Stimulated activated CD4-positive, alpha-beta T cell treated with anti-CD3 and anti-CD28 coated beads, Interleukin-1b, Interleukin-23, amount 100 ng/mL, for 1 hour (primary cell): ENCODE measurements at places on chromosomes 11 and 22.

GRCh38 chr11:131838016-131838415 lies 467.6 kb downstream of the NTM start:
- no peak for DNase-seq

DNA sequence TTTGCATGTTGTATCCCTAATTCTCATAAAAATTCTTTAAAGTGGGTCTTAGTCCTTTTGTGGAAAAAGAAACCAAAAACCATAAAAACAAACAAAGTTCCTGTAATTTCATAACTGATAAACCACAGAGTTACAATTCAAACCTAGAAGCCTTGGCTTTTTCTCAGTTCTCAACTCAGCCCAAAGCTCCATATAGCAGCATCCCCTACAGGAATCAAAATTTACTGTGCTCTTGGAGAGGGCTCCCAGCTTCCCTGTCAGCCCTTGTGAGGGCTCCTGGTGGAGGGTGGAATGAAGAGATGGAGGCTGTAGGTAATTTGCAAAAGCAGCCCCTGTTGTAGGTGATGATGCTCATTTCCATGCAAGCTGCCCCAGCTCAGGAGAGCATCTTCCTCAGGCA lies 506.1 kb upstream of the KIRREL3 start:
- DNase-seq = no peak

DNA sequence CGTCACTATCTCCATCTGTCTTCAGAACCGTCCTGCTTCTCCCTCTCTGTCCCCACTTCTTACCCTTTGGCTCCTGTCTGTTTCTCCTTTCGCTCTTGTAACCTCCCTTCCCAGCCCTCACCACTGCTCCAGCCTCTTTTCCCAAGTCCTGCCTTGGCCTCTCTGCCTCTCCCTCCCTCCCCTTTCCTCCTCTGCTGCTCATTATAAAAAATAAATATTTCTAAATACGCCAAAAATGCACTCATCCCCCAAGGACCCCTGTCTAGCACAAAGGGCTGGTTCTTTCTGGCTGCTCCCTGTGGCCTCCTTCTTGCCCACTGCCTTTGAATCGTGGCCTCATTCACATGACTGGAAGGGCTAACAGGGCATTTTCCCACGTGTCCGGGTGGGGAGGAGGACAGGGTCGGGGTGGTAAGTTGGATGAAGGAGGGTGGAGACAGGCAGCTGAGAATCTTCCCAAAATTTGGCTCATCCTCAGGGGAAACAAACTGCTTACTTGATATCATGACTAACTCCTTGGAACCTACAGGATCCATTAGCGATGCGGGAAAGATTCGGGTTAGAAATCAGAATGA lies 26.4 kb upstream of the OAF start:
- no peak for DNase-seq

DNA sequence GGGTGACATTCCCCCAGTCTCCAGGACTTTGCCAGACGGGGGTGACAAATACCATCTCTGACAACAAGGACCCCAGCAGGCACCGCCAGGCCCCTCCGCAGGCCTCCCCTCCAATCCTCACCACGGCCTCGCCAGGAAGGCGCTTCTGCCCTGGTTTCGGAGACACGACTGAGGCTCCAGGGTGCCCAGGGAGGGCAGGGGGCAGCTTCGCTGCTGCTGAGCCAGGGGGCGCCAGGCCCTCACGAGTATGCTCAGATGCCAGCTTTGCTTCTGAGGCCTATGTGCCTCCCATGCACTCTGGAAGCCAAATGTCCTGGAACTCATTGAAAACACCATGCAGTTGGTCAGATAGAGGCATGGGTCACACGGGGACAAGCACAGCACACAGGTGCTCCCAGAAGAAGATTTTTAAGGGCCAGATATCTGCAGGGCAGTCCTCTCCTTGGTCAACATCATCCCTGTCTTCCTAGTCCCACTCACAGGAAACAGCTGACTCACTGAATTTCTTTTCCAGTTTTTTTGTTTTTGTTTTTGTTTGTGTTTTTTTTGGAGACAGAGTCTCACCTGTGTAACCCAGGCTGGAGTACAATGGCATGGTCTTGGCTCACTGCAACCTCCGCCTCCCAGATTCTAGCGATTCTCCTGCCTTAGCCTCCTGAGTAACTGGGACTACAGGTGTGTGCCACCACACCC lies 19.9 kb downstream of the BID start:
- DNase-seq = no peak

DNA sequence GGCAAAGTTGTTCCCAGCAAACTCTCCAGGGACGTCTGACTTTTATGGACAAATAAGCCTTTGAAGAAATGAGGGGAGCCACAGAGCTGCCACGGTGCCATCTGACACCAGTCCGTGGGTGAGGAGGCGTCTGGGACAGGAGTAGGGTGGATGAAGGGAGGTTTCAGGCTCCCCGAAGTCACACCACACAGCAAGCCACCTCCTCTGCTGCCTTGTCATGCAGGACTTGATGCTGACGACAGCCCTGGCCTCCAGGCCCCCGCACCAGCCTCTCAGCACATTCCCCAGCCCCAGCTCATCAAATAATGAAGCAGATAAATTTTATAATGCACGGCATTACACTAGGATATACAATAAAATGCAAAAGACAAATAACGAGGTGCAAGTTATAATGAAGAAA lies 156.5 kb downstream of the CEP164 start:
- no peak for DNase-seq

DNA sequence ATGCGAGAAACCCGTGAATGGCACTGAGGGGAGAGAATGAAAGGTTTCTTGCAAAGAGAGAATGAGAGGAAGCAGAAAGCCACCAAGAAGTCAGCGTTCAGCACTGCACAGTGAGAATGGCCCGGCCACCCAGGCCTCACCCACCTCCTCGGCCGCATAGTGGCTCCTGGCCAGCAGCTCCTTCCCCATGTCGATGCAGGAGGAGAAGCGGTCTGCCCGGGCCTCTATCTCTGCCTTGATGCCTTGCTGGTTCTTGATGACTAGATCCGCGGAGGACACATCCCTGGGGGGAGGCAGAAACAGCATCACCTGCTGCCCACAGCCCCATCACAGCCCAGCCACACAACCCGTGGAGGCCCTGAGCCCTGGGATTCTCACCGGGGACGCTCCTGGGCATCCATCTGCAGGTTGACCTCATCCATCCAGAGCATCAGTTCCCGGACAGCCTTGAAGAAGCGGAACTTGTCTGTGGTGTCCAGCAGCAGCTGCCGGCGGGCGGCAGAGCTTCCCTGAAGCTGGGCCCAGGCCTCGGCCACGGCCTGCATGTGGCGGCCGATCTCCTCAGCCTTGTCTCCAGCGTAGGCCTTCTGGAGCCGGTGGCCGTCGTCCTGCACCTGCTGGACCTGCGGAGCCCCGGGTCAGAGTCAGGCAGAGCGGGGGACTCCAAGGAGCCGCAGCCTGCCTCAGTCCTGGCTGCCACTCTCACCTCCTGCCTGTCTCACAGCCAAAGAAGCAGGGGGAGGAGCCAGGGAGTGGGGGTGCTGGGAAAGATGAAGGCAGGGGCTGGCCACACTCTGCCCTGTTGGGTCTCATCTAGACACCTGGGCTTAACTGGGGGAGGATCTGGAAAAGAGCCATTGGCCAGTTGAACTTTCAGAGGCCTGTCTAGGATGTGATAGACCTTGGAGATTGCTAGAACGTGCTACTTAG lies 12.2 kb upstream of the RBM4B start:
- no peak for DNase-seq

GRCh38 chr11:45927684-45928413 lies 5.4 kb downstream of the LARGE2 start:
- DNase-seq = no peak

- no peak for DNase-seq
Observed at GRCh38 chr11:75718419-75719339, 1.0 kb downstream of the MOGAT2 start.

DNA sequence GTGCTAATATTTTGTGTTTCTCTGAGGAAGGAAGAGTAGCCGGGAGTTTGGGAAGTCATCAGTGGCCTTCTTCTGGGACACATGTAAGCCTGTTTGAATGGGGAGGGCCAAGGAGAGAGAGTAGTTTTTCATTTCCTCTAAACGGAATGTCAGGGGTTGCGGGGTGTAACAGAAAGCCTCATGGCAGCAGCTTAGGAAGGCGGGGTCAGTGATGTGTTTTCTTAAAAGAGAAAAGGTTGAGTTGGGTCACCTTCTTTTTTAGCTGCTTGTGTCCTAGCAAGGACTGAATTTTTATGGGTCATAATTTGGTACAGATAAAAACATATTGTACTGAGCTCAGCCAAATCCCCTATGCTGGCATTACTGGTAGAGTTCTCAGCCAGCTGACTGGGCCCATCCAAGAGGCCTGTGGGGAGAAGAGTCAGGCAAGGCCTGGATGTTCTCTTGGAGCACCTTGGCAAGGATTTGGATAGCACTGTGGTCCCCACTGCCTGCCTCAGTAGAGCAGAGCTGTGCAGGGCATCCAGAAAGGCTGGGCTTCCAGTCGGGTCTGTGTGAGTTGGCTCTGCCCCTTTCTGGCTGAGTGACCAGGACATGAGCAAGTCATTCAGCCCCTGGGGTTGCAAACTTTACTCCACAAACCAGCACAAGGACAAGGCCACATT lies 29.4 kb upstream of the NAV2 start:
- DNase-seq = no peak

- DNase-seq = no peak
Observed at GRCh38 chr22:46854125-46854870, 91.8 kb downstream of the TBC1D22A start.

GRCh38 chr11:60942219-60942618 lies 9.8 kb downstream of the SLC15A3 start:
- DNase-seq = no peak

DNA sequence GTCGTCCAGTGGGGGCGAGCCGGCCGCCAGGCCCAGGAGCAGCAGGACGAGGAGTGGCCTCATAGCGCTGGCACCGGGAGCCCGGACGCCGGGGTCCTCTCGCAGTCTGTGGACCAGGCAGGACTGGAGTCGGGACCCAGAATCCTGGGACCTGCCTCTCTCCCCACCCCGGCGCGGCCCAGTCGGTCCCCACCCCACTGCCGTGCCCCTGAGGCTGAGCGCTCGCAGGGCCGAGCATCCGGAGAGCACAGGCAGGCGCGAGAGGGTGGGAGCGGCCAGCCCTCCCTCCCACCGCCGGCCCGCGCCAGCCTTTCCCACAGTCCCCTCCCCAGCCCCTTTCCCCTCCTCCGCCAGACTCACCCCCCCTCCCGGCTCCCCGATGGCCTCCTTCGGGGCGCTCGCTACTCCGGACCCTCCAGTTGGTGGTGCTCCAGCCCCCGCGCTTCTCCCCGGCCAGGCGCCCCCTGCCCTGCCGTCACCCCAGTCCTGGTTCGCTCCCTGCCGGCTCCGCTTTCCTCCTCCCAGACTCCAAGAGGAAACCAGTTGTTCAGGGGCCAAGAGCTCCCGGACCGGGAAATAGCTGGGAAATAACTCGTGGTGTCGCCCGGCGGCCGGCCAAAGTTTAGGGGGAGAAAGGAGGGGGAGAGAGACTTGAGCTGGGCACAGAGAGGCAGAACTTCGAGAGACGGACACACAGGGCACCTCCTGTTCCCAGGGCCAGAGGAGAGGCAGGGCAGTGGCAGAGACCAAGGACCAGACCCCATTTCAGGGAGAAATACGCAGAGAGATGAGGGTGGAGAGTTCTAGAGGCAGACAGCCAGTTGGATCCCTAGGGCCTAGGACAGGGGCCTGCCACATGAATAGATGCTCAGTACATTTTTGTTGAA lies at the start of gene C1QTNF5:
Gene C1QTNF5 (minus strand): TSS at position 549 of the 887 bp plus-strand sequence. CDS start 486 bp downstream, at position 63.
- DNase-seq = no peak

DNA sequence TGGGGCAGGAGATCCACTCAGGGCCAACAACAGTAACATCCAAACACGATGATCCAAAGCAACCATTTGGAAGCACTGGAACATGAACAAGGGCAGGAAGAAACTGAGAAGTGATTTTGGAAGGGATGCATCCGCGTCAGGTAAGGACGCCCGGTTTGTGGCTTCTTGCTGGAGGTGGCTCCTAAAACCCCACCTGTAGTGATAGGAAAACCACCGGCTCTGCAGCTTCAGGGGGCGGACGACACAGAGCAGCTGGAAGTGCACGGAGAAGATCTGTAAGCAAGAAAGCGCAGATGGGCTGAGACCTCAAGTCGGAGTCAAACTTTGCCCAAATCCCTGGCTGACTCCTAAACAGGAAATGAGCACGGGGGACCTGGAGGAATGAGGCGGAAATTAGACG lies 1066.1 kb downstream of the BRD1 start:
- no peak for DNase-seq

DNA sequence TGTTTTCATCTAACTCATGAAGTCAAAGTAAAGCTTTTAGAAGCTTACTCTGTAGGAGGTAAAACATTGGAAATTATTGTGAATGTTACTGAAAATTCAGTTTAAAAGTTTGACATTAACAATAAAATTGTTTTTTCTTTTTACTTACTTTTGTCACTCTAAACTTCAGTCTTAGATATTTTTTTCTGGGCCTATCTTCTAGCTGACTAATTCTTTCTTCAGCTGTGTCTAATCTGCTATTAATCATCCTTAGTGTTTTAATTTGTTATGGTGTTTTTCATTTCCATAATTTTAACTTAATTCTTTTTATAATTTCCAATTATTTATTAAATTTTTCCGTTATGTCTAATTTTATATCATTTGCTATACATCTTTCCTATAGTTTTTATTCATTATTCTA lies 35.0 kb downstream of the IL10RA start:
- no peak for DNase-seq

DNA sequence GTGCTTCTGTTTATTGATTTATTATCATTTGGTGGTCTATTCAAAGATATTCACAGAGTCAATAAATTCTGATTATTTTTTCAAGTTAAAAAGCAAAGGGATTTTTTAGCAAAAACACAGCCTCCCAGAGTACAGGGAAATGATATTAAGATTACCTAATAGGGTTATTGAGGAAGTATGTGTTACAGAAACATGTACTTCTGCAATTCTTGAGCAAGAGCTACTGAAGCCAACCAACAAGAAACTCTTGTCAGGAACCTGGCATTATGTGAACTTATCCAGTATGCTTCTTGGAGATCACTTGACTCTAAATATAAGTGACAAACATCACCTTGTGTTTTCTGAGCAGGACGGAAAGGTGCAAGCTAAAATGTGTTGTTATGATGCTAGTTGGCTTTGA lies 42.0 kb upstream of the CARD18 start:
- no peak for DNase-seq

GRCh38 chr22:20405931-20406685 lies 12.2 kb downstream of the ZNF74 start:
- no peak for DNase-seq

DNA sequence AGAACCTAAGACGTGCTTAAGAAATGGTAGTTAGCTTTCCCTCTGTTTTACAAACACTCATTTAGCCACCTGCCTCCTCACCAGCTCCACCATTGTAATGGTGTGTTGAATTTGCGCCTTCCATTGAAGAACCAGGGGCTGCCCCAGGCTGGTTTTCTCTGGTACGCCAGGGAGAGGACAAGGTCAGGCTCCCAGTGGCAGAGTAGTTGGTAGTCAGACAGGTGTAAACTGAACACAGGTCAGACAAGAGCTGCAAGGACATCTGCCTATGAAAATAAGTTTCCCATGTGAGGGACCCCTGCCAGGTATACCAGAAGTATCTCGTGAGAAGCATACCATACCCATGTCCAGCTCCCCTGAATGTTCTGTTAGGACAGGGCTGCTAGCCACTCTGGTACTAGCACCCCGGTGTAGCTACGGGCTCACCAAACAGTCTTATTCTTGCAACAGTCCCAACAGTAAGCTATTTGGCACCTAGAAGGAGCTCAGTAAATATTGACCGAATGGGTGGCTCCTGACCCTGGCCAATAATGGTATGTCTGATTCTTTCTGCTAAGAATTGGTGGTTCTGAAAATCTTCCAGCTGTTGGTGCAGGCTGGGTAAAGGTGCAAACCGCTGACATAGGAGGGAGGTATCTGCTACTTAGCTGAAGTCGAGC lies 359.0 kb downstream of the LARGE1 start:
- DNase-seq = no peak
